ENCODE measurements at places on chromosomes 13 and 19.

- no peak for DNase-seq
These were observed 52.7 kb downstream of the KCTD12 start for GRCh38 chr13:76833441-76833954.

- no peak for DNase-seq
These were observed 12.7 kb downstream of the FARP1 start for GRCh38 chr13:98155475-98156109.

DNA sequence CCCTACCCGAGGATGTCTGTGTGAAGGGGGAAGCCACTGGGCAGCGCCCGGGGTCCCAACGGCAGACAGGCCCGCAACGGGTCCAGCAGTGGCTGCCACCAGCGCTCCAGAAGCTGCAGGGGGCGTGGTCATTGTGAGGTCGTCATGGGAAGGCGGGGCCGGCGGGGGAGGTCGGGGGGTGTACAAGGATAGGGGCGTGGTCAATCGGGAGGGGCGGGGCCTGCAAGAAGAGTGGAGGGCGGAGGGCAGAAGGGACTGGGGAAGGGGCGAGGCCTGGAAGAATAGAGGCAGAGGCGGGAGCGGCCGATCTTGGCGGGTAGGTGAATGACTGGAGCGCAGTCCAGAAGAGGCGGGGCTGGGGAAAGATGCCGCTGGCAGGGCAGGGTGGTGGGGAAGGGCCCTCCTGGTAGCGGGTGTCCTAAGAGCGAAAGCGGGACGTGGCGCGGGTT, 4.4 kb downstream of the FUZ start:
- no peak for DNase-seq

DNA sequence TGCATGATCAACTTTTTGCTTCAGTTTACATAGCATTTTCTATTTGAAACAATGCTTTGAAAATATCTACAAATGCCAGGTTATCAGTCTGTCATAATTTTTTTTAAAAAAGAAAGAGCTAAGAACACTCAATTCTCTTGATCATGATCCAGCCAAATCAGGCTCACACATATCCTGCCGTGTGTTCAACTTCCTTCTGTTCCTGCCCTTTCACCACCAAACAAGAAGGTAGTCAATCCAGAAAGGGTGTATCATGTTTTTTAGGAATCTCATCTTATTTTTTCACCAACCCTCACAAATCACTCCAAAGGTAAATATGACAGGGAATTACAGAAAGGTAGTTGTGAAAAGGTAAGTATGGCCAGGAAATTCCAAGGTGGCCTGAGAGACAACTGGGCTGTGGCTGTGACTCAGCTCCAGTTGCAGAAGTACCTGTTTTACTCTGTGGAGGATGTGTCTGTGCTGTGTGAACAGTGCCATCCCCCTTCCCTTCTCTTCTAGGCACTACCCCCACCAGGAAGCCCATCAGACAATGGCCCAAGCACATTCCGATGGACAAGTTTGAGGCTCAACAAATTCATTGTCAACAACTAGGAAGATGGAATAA, 138.8 kb upstream of the GJB6 start:
- DNase-seq: no peak

- no peak for DNase-seq
These were observed 41.7 kb downstream of the PCDH17 start for GRCh38 chr13:57673197-57673596.

DNA sequence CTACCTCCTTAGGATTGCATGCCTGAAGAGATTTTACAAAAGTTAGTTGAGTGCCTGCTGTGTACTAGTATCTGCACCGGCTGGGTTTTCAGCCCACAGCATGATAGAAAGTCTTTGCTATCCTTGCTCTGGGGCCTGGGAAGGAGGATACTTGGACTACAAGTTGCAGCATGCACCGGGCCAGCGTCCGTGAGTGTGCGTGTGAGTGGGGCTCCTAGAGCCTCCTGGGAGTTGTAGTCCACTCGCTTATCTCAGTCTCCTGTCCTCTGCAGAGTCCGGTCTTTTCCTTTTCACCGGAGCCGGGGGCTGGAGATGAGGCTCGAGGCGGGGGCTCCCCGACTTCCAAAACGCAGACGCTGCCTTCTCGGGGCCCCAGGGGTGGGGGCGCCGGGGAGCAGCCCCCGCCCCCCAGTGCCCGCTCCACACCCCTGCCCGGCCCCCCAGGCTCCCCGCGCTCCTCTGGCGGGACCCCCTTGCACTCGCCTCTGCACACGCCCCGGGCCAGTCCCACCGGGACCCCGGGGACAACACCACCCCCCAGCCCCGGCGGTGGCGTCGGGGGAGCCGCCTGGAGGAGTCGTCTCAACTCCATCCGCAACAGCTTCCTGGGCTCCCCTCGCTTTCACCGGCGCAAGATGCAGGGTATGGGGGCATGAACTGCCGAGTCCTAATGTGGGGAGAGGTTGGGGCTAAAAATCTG, 20.6 kb downstream of the BRSK1 start:
- DNase-seq: no peak

DNA sequence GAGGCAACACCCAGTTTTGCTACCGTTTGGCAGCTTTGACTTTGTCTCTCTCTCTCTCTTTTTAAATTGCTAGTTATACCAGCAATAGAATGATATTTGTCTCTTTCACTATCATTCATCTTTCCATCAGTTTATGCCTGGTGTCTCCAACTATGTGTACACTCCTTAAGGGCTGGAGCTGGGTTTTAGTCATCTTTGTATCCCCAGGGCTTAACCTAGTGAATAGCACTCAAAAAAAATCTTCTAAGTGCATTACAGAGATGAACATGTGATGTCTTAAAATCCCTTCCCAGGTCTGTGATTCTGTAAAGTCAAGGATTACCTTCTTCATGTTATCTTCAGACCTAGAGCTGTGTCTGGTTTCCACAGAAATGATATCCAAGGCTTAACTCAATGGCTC, 7.8 kb upstream of the UBL3 start:
- no peak for DNase-seq

GRCh38 chr13:20270163-20270865, 38.2 kb upstream of the GJB6 start:
- peak; percentile 28 for DNase-seq

- DNase-seq: no peak
These were observed 71.7 kb downstream of the POSTN start for GRCh38 chr13:37526710-37527473.

DNA sequence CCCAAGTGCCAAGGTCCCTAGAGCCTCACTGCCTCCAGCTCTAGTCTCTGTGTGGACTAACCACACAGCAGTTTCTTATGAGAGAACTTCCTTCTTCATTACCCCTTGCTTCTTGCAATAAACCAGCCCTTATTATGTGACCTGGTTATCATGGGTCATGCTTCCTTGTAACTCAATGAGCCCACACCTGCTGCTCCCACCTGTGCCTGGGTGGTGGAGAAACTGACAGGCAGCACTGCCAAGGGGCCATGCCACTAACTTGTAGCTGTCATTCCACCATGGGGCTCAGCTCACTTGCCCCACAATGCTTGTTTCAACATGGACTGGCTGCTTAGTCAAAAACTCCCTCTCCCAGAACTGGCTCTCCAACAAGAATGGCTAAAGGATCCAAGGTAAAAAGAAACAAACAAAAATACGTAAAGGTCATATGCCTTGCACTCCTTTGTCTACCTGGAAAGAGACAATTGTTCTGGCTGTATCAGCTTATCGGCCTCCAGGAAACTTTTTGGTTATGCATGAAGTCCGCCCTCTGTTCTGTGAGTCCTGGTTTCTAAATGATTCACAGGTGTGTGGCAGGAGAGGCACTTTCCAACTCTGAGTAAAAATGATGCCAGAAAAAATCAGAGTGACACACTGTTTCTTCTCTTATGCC, 446.4 kb downstream of the COG6 start:
- DNase-seq: no peak

- DNase-seq: no peak
These were observed 60.7 kb downstream of the DOCK9 start for GRCh38 chr13:98917116-98917515.

DNA sequence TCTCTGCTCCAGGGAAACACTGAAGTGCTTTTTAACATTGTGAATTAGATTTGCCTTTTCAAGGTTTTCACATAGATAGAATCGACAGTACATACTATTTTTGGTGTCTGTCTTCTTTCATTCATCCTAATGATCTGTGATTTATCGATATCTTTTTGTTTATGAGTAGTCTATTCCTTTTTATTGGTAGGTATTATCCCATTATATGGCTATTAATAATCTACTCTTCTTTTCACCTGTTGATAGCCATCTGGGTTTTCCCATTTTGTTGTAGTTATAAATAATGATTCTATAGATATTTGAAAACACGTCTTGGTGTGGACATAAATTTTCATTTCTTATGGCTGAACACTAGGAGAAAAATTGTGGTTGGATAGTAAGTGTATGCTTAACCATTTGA, 262.6 kb downstream of the MAB21L1 start:
- DNase-seq: no peak

DNA sequence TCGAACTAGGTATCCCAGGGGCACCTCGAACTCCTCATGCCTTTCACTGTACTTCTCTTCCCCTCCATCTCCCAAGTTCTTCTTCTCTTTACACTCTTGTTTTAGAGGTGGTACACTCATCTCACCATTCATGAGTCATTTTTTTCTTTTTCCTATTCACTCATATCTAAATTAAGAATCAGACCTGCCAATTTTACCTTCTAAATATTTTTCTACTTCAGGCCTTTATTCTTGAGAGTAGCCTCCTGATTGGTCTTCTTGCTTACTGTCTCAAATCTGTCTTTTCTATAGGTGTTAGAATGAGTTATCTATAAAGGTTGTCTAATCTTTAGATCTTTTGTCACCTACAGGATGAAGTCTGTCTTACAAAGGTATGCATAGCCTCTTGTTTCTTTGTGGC, 20.7 kb downstream of the TDRD3 start:
- no peak for DNase-seq

DNA sequence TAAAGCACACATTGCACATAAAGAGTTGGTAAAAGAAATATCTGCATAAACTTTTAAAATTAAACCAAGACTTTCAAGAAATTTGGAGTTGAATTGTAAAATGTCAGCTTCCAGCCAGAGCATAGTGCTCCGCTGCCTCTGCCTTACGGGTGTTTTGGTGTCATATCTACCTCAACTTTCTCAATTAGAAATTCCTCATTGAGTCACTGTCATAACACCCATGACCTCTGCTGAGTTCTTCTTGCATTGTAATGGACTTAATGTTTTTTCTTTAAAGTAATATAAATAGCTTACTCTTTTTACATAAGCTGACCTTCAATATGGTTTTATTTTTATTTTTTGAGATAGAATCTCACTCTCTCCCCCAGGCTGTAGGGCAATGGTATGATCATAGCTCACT, 551.0 kb upstream of the NBEA start:
- no peak for DNase-seq

GRCh38 chr13:45332036-45332830, 8.8 kb downstream of the TPT1 start:
- DNase-seq: no peak

DNA sequence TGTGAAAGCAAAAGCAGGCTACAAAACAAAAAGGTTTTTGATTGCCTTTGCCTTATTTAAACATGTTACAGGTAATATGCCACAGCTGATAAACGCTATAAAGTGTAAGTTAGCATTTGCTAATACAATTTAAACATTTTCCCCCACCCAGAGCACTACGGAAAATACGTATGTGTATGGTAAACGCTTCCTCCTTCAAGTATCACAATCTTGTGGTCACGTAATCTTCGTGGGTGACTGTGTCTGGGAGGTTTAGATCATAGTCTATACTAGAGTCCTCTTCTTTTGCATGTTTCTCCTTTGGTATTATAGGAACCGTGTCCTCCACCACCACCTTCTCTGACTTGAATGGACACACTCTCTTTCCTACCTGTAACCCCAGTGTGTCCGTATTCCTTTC, 38.1 kb upstream of the POSTN start:
- DNase-seq: no peak

DNA sequence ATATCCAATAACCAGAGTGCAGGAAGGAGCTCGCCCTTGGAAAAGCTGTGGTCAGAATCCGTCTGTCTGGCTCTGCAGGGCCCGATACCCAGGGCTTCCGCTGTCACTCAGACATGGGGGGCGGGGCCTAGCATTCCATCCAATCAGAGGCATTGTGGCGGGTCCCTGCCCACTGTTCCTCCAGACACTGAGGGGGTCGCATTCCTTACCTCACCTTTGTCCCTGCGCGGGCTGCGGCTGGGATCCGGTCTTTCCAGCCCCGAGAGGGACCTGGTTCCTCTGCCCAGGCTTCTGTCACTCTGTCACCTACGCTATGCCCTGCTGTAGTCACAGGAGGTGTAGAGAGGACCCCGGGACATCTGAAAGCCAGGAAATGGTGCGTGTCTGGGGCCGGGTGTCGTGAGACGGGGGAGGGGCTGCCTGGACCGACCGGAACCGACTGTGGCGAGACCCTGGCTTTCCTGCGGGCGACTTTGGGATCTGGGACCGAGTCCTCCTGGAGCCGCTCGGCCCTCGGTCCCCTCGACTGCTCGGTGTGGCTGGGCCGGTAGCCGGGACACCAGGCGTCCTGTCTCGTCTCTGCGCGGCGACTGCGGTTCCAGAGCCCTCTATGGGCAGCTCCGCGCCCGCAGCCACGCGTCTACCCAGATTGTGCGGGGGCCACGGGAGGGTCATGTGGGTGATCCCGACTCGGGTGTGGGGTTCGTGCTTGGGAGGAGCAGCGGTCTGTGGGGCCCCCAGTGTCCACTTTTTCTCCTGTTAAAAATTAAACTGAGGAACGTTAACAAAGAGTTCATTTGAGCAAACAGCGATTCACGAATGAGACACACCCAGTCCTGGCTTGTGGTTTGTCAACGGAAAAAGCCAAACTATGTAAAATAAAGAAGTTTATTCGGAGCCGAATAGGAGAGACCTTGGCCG, at the start of gene ZNF69:
Gene ZNF69 (plus strand): TSS at position 172 of the 921 bp plus-strand sequence. CDS start 142 bp downstream, at position 314.
- peak; percentile 4 for DNase-seq

DNA sequence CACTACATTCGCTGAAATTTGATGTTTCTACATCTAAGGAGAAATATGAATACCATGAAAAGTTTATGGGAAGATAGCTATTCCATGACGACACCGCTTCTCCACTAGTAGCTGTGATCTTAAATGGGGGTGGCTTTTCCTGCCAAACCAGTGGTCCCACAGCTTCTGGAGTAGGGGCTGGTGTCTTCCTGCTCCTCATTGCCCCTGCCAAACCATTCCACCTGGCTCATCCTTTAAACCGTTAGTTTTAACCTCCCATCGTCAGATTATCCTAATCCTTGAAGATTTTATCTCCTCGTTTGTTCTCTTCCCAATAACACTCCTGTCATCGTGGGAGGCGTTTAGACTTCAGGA, 568 bp upstream of the ZNF230 start:
- DNase-seq: no peak

- DNase-seq: no peak
These were observed 18.0 kb downstream of the ZNF91 start for GRCh38 chr19:23377276-23377675.
